ENCODE measurements at places on chromosomes 1 and 21. TPM values are rescaled to one million over a fixed set of nuclear protein-coding genes. Genes with fewer than 3 reads are reported as not detected.

The KRTAP12-2 gene
- total RNA-seq = not detected

The NMNAT2 gene
- total RNA-seq = 3.0 TPM

The ID3 gene
- 330 TPM for total RNA-seq

The PGLYRP3 gene
- not detected for total RNA-seq

The LINGO4 gene
- total RNA-seq = not detected

The KCNT2 gene
- total RNA-seq = 13.4 TPM

DNA sequence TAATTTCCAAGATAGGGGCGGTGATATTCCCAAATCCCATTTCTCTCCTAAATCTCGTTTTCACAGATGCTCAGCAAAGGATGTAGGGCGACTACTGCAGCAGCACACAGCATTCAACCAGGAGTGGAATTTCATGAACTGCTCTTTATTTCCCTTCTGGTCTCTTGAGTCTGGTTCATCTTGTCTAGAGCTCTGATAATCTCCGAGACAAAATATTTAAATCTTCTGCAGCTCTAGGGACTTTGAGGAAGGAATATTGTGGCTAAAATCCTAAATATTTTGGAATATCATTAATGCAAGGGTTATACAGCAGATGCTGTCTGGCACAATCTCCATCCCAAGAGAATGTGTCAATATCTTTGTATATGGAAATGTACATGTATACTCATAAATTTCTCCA, 45.4 kb downstream of the KIF26B start:
- no peaks in the 10 kb centered on the region for H3K27me3 ChIP-seq
- no peak for DNase-seq
- no peak overlapping the region for H3K4me3 ChIP-seq
- peaks cover 7% of the 10 kb centered on the region for H3K36me3 ChIP-seq

GRCh38 chr1:64172458-64172983, 30.9 kb upstream of the UBE2U start:
- peaks cover 42% of the 10 kb centered on the region for H3K4me1 ChIP-seq
- no peak overlapping the region for H3K4me3 ChIP-seq
- no peak for DNase-seq
- peak overlapping the region; percentile 37 for H3K27ac ChIP-seq
- H3K36me3 ChIP-seq = peaks cover 56% of the 10 kb centered on the region

DNA sequence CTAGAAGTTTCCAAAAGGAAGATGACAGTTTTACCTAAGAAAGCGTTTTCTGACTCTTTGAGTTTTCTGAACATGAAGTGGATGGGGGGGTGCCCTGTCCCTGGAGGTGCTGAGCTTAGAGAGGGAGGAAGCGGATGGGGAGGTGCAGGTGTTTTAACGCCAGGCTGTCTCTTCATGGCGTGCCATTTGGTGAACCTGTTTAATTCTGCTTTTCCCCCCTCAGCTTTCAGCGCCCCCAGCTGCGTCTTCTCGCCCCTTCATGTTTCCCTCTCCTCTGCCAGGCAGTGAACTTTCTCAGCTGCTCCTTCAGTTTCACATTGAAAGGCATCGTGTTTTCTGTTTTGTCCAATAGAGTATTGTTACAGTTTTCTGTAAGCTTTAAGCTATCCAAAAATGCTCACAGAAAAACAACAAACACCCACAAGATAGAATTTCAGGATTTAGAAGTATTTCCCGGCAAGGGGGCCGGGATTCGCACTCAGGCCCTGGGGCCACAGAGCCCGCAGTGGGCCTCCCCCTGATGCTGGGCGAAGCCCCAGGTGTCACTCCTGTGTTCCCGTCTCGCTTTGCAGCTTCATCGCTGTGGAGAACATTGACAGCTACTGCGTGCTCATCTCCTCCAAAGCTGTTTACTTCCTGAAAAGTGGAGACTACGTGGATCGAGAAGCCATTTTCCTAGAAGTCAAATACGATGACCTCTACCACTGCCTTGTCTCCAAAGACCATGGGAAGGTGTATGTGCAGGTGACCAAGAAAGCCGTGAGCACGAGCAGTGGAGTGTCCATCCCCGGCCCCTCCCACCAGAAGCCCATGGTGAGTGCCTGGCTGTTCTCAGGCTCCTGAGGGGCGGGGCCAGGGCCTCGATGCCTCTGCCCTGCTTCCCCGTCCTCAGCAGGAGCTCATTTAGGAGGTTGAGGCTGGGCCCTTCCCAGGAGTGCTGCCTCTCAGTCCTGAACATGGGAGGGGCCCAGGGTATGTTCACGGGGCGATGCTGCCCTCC, 111.4 kb downstream of the DHRS3 start:
- no peak overlapping the region for H3K27ac ChIP-seq
- H3K4me3 ChIP-seq = no peak overlapping the region
- H3K27me3 ChIP-seq = no peaks in the 10 kb centered on the region
- DNase-seq = no peak

DNA sequence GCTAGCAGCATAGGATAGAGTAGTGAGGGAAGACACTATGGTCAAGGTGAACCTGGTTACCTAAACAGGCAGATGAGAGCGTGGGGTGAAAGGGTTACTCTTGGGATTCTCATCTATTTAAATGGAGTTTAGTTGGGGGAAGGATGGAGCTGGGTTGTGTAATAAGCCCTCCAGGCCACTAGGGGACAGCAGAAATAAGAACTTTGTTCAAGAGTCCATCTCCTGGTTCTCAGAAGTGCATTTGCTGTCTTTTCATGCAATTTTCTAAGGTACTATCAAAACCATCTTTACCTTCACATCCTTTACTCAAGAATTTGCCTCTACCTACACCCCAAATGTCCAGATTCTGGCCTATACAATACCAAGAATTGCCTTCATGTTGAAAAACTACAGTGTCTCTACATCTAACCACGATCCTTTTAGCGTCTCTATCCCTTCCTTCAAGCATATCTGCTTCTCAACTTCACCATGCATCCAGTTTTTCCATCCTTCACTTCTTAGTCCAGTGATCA, 28.0 kb downstream of the SLAMF1 start:
- H3K36me3 ChIP-seq = no peaks in the 10 kb centered on the region
- no peak overlapping the region for H3K4me3 ChIP-seq
- peaks cover 4% of the 10 kb centered on the region for H3K4me1 ChIP-seq
- H3K27me3 ChIP-seq = peaks cover 12% of the 10 kb centered on the region

- no peak overlapping the region for H3K4me3 ChIP-seq
- no peak overlapping the region for H3K27ac ChIP-seq
- DNase-seq = no peak
- H3K27me3 ChIP-seq = peaks cover 4% of the 10 kb centered on the region
Measured at GRCh38 chr1:220378571-220379302, 106.5 kb upstream of the RAB3GAP2 start.

DNA sequence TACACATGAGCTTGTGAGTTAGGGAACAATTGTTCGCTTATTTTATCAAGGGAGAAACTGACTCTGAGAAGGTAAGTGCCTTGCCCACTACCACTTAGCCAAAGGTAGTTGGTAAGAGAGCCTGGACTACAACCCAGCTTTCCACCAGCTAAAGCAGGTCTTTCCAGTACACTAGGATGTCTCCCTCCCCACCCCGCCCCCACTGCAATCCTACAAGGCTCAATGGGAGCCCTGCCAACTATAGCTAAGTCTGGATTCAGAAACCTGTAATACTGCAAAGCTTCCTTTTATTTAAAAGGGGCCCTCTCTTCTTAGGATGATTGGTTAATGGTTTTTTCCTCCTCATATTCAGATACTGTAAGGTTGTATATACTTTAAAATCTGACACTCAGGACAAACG, 102.0 kb upstream of the C8B start:
- H3K4me1 ChIP-seq = peaks cover 7% of the 10 kb centered on the region
- no peak overlapping the region for H3K27ac ChIP-seq
- H3K4me3 ChIP-seq = no peak overlapping the region
- H3K27me3 ChIP-seq = no peaks in the 10 kb centered on the region

DNA sequence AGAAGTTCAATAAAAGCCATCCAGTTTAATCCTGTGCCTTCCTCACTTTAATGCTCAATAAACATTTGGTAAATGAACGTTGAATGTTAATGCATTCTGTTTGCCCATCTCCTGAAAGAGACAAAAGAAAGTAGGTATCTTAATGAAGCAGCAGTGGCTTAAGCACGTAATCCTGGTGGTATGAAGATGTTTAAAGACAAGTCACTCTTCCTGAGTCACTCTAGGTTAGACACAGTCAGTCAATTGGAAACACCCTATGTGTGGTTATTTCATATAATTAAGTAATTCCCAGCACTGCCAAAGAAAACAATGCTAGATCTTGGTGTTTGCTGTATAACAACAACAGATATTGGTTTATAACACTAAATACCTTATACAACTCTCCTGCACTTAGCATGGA, 334.0 kb upstream of the FMN2 start:
- no peaks in the 10 kb centered on the region for H3K4me1 ChIP-seq
- no peak overlapping the region for H3K27ac ChIP-seq

DNA sequence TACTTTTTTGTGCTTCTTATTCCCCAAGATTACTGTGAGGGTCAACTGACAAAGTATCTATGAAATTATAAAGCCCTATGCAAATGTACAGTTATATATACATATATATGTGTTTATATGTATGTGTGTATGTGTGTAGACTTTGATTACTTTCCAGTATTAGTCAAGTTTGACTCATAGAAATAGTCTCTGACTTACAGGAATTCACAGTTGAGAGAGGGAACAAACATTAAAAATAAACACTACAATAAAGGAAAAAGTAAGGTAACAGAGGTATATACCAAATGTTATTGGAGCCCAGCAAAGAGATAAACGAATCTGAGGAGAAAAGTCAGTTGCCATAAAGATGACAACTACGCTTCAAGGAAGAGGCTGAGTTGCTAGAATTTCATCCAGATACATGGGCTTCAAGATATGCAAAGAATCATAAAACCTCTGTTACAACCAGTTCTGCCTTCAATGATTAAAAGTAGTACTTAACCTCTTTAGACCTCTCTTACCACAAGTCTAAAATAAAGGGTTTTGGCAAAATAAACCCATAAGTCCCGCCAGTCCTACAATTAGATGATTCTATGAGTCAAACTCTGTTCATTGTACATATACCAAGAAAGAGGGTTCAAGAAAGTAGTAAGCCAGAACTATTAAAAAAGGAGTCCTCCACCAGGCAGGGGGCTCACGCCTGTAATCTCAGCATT, 7.2 kb downstream of the IFT25 start:
- H3K4me1 ChIP-seq = peaks cover 25% of the 10 kb centered on the region
- peaks cover 15% of the 10 kb centered on the region for H3K36me3 ChIP-seq
- no peak for DNase-seq
- no peak overlapping the region for H3K4me3 ChIP-seq
- H3K27ac ChIP-seq = no peak overlapping the region

GRCh38 chr1:39672551-39672947, 642 bp upstream of the NT5C1A start:
- H3K36me3 ChIP-seq = no peaks in the 10 kb centered on the region
- no peak overlapping the region for H3K27ac ChIP-seq
- peak; percentile 65 for DNase-seq
- peak overlapping the region; percentile 59 for H3K4me3 ChIP-seq
- H3K27me3 ChIP-seq = peaks cover 18% of the 10 kb centered on the region

DNA sequence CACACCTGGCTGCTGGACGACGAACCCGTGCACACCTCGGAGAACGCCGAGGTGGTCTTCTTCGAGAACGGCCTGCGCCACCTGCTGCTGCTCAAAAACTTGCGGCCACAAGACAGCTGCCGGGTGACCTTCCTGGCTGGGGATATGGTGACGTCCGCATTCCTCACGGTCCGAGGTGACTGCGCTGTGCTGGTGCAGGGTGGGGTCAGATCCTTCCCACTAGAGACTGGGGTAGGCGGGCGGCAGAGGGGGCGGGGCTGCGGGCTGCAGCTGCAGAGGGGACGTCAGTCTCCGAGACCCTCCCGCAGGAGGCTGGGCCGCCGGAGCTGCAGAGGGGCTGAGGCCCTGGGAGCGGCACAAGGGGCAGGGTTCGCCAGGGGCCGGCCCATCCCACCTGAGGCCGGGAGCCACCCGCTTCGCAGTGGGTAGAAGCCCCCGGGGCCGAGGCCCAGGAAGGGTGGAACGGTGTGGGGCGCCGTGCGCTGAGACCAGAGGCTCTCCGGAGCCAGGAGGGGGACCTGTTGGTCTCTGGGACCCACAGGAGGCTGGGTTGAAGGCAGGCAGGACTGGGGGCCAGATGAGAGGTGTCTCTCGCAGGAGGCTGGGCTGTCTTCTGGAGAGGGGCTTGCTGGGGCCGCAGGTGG, 90.6 kb downstream of the TRIM11 start:
- H3K4me3 ChIP-seq = no peak overlapping the region
- no peaks in the 10 kb centered on the region for H3K27me3 ChIP-seq
- no peaks in the 10 kb centered on the region for H3K4me1 ChIP-seq
- DNase-seq = peak; percentile 87

GRCh38 chr1:26789931-26790330, 2.2 kb downstream of the PIGV start:
- peaks cover 12% of the 10 kb centered on the region for H3K36me3 ChIP-seq
- no peak for DNase-seq
- no peak overlapping the region for H3K27ac ChIP-seq
- no peaks in the 10 kb centered on the region for H3K27me3 ChIP-seq

Data from chondrocyte (in vitro differentiated cells).